ENCODE measurements at places on chromosomes 2 and 18.

- peak; percentile 0 for DNase-seq
Measured at GRCh38 chr2:70957798-70958197, 20.6 kb upstream of the ANKRD53 start.

GRCh38 chr2:3738454-3738853 is 35.1 kb downstream of the DCDC2C start:
- no peak for DNase-seq

DNA sequence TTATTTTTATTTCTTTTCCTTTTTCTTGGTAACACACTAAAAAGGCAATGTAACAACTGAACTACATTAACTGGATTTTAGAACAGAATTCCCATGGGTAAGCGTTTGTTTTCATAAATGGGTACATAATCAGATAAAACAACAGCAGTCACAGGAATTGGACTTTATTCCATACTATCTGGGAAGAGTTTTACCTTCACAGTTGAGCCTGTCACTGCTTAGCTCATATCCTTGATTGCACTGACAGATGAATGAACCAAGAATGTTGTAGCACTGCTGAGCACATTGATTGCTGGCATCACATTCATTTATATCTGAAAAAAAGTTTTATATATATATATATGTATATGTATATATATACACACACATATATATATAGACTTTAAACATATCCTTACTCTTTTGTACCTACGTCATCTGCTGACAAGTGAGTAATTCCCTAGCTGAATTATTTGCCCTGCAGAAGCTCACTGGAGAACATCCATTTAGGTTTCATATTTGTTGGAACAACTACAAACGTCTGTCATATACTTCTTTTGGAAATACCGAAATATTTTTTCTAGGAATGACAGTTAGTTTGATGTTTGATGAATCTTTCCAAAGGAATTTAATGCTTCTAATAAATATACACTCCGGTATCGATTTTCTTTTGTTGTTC is 47.0 kb downstream of the EFEMP1 start:
- DNase-seq = no peak

DNA sequence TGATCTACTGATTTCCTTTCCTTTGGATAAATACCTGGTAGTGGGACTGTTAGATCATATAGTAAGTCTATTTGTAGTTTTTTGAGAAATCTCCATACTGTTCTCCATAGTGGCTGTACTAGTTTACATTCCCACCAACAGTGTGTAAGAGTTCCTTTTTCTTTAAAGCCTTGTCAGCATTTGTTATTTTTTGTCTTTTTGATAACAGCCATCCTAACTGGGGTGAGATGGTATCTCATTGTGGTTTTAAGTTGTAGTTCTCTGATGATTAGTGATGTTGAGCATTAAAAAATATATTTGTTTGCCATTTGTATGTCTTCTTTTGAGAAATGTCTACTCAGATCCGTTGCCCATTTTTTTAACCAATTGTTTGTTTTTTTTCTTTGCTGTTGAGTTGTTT is 33.9 kb upstream of the EPG5 start:
- no peak for DNase-seq

GRCh38 chr2:49271060-49271606 is 116.8 kb upstream of the FSHR start:
- DNase-seq = no peak

- no peak for DNase-seq
Measured at GRCh38 chr2:238897911-238898311, 50.0 kb downstream of the TWIST2 start.

- peak; percentile 26 for DNase-seq
Measured at GRCh38 chr2:237128026-237128703, 42.5 kb downstream of the COPS8 start.

- DNase-seq = no peak
Measured at GRCh38 chr18:70417847-70418246, 129.0 kb downstream of the SOCS6 start.

DNA sequence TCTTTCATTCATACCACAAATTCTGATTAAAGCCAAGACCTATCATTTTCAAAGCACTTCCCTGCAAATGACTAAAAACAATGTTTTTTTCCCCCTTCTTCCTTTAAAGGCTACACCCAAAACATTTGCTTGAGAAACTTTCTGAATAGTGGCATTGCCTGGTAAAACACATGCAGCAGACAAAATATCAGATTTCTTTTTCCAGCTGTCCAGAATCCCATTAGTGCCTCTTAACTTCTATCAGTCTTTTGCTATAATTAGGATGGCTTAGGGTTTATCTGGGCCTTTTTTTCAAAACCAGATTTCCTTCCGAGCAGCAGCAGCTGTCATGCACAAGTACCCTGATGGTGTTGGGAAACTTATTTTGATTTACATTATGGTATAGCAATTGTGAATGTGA is 50.6 kb downstream of the ALPK2 start:
- no peak for DNase-seq

GRCh38 chr2:119734047-119734446 is 25.7 kb upstream of the PTPN4 start:
- DNase-seq = no peak

GRCh38 chr2:165055082-165055851 is 99.9 kb upstream of the SLC38A11 start:
- peak; percentile 67 for DNase-seq

GRCh38 chr2:18724371-18725145 is 135.2 kb upstream of the NT5C1B start:
- no peak for DNase-seq

- no peak for DNase-seq
Measured at GRCh38 chr2:86229221-86229620, 30.0 kb downstream of the MRPL35 start.

GRCh38 chr2:136901732-136902131 is 136.4 kb downstream of the THSD7B start:
- no peak for DNase-seq

- peak; percentile 42 for DNase-seq
Measured at GRCh38 chr18:59881728-59882656, 17.8 kb upstream of the PMAIP1 start.

- DNase-seq = no peak
Measured at GRCh38 chr18:58247363-58247834, 203.4 kb downstream of the NEDD4L start.

DNA sequence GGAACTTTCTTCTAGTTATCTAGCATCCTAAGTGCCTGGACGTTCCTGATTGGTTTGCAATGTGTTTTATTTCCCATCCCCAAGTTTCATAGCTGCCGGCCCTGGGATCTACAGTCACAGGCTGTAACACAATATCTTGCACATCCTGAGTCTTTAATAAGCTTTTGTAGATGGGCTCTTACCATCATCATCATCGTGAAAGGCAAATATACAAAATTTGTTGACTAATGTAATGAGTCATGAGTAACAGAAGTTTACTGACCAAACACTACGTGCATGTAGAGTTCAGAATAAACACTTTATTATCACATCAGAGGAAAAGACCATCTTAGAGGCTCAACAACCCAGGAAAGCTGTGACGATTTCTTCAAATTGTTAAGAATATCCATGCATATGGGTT is 8.1 kb upstream of the TYMS start:
- no peak for DNase-seq

GRCh38 chr2:74760875-74761630 is 72.9 kb upstream of the HK2 start:
- no peak for DNase-seq

DNA sequence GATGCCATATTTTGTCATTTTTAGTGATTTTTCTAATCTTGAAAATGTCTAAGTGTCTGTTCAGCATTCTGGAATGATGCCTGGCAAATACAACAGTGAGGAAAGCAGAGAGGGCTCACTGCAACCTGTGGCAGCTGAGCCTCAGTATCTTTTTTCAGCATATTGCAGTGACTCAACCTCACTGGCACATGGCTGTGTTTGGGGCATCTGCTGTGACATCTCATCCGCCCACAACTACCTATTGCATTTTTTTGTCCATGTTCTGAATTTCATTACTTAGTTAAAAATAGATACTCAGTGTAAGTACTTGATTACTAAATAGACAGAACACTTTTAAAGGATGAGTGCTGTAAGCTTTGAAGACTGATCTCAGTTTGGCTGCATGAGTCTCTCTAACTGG is 10.7 kb downstream of the BABAM2 start:
- DNase-seq = peak; percentile 50

DNA sequence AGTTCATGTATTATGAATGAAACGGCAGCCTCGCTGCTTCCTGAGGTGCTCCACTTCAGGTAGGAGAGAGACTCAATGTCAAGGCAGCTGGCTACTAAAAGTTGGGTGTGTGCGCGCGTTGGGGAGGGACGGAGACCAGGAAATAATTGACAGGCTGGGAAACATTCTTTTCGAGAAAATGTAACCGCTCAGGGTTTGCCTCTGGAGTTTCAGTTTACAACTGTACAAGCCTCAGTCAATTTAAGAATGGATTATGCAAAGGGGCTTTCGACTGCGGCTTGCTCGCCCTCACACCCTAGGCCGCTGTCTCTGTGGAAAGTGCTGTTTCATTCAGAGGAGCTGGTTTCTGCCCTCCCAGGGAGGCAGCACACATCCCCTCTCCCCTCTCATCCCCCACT is 4.4 kb upstream of the SPRED2 start:
- DNase-seq = peak; percentile 72

- no peak for DNase-seq
Measured at GRCh38 chr2:70328921-70329561, 27.2 kb upstream of the FAM136A start.

DNA sequence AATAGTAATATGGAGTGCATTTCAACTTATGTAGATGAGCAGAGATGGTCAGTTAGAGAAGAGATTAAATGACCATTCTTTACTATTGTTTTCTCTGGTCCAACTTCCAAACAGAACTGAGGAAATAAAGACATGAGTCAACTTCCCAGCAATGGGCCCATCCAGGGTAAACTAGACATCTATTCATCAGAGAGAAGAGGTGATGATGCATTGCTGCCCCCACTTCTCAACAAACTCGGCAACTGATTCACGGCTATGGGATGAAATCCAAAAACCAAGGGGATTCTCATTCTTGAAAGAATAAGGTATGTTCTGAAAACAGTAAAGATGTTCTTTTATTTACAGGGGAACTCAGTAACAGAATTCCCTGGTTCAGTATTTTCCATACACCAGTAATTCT is 190.7 kb downstream of the RDH14 start:
- no peak for DNase-seq

GRCh38 chr18:50027996-50028395 is 167.0 kb downstream of the MYO5B start:
- no peak for DNase-seq

GRCh38 chr2:213149949-213150314 is 1.5 kb downstream of the IKZF2 start:
- DNase-seq = no peak

GRCh38 chr2:165952085-165952484 is 1.5 kb downstream of the TTC21B start:
- DNase-seq = no peak

- DNase-seq = no peak
Measured at GRCh38 chr2:187462839-187463238, 14.8 kb upstream of the CALCRL start.

DNA sequence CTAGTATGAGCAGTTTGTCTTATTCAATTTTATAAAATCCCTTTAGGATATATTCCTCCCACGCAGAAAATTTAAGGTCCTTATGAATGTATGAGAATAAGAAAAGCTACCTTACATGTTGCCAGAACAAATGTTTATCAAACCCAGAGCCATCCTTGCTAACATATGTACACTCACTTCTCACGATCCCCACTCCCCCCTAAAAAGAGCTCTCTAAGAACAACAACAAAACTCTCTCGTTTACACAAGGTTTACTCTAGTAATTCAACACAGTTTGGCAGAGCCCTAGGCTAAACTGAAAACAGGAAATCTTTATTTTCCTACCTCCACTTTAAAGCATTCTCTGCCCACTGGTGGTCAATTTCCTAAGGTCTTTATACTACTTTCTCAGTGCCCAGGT is 504.9 kb downstream of the ZEB2 start:
- no peak for DNase-seq

DNA sequence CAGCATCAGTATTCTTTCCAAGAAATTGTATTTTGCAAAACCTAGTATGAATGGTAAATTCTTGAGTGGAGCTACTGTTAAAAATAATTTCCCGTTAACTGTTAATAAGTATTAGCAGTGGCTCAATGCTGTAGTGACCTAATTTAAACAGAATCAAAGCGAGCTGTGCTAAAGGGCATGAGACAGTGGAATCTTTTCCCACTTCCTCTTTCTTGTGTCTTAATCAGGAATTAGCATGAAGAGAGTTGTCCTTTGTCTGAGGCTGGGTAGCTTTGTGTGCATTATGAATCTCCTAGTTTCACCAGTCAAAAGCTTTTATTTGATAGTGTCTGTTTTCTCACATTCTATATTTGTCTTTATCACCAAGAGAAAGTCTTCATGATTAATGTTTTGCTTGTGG is 298.8 kb upstream of the GCFC2 start:
- DNase-seq = no peak

DNA sequence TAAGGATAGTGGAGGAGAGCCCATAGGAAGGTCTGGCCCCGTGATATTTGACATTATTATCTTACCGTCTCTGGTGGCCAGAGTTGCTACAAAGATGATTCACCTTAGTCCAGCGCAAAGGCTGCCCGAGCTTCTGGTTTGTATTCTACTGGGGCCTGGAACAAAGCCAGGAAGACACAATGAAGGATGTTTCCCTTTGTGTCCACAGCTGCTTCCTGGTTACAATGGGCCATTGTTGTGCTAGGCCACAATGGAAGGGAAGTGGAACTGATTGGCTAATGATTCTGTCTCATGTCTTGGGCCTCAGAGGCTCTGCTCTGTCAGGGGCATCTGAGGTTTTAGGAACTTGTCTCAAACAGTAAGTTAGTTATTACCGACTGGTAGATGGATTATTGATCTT is 132.2 kb downstream of the TDRD15 start:
- no peak for DNase-seq

GRCh38 chr2:173239644-173240043 is 115.0 kb upstream of the CDCA7 start:
- DNase-seq = peak; percentile 49

- DNase-seq = no peak
Measured at GRCh38 chr2:62465741-62466502, 40.1 kb downstream of the TMEM17 start.

DNA sequence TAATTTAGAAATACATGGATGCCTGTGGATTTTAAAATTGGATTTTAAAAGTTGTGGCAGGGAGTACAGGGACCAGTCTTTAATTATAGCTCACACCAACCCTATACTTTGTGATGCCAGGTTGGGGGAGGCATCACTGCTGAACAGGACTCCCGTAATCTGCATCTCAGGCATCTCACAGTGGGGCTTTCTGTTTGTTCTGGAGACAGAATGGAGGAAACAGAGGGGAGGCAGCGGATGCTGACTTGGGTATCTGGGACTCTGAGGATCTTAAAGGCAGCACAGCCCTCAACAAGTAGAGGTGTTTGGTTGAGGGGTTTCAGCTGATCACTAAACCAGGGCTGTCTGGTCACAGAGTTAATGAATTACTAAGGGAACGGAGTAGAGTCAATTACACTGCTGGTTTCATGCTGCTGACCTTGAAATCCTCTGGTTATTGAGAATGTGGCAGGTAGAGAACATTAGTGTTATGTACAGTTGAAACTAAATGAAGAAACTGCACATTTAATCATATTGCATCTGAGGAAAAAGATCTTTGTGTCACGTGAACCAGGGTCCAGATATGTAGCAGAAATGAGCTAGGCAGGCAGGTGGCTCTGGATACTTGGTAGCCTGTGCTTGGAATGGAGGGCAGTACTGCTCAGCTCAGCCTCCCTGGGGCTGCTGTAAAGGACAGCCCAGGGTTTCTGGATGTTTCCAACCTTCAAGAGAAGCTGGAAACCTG is 40.3 kb downstream of the FHOD3 start:
- no peak for DNase-seq

All from T-helper 2 cell treated with Interferon-gamma antibody and Interleukin-4, amounts not matched to agents 5 μg/mL and 100 μg/mL, for 36 hours (primary cell).